HCEC 1CT (cell line): ENCODE measurements at places on chromosomes 6 and 20.

DNA sequence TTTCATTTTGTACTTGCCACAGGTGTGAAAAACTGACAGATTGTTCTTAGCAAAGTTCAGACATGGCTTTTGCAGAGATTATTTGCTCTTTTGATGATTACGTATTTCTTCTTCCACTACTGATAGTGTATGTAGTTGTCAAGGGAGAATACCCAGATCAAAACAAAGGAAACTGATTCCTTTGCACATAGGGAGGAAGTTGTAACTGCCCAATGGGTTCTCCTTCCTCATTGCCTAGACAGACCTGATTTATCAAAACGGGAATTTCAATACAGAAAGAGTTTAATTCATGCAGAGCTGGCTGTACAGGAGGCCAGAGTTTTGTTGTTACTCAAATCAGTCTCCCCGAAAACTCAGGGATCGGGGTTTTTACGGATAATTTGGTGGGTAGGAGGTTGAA, 214.7 kb downstream of the BCAS1 start:
- DNase-seq = no peak

- DNase-seq = no peak
Observed at GRCh38 chr6:64996301-64996700, 710.7 kb downstream of the EYS start.

DNA sequence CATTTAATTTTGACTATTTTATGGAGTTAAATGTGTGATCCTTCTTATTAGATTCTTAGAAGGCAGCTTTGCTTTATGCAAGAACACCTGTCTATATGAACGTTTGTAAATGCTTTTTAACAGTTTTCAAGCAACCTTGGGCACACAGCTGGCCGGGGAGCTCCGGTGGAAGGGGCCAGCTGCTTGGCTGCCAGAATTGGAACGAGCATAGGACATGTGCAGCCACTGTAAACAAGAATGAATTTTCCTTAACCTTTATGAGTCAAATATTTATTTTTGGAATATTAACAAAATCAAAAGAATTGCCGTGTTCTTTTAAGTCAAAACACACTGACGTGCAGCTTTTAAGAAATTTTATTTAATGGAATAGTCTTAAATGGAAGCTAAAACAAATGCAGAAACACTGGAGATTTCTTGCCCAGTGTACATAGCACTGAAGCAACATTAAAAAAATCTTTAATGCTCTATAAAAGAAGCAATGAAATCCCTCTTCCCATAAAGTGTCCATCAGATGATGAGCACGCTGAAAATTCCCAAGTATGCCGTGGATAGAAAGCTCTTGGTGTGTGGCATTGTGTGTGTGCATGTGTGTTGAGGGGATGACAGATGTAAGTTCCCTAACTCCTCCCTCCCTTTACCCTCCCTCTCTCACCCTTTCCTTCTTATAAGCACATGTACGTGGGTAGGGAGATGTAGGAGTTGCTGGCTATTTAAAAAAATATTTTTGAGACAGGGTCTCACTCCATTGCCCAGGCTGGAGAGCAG, 208.9 kb upstream of the EXOC2 start:
- DNase-seq = no peak

GRCh38 chr6:41966961-41967311, 25.3 kb upstream of the CCND3 start:
- peak; percentile 64 for DNase-seq

DNA sequence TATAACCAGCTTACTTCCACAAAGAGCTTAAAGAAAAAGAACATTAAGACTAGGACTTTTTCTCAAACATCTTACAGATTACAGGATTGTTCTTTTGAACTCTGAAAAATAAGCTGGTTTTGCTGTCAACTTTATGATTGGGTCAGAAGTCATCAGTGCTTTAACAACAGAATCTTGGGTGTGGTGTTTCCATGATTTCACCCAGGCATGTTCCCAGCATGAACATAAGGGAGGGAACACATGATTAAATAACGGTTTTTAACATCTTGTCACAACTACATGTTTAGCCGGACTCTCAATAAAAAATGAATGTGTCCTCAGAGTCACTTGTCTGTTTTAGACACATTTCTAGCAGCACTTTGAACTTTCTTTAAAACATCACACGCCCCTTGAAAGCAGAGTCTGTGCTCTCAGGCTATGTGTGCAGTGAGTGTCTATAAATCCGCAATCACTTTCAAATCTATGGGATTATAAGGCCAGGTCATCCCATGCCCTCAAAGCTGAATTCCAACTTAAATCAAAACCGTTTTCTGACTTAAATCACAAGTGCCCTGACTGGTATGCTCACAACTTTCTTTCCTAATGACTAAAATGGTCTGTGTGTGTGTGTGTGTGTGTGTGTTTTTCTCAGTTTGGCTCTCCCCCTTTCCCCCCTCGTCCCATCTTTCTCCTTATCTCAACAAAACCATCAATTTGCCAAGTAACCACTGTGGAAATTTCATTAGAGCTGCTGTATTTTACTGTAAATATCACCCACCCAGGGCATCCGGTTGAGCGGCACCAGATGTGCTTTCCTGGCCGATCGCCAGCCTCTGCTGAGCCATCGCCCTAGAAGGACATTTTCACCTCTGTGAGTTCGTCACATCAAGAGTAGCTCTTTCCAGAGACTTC, 216.8 kb upstream of the DTNBP1 start:
- no peak for DNase-seq

DNA sequence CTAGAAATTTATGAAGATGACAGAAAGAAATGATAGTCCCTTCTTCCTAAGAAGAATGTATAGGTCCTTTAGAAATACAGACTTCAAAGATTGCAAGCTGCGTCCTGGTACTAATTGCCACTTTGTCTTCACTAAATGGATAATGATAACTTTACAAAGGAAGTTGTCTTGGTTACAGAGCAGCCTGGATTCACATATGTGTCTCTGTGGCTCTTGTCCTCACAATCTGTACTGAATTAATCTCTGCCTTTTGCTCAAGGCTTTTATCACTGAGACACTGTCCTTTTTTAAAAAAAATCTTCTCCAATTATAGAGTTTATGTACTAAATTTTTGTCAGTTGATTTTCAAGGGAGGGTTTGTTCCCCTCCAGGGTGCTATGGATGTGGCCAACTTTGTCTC, 17.5 kb upstream of the MRAP2 start:
- DNase-seq = no peak

- DNase-seq = no peak
Observed at GRCh38 chr6:152984513-152984872, 1.7 kb upstream of the FBXO5 start.

GRCh38 chr6:134115715-134116074, 63.3 kb upstream of the SLC2A12 start:
- DNase-seq = no peak

DNA sequence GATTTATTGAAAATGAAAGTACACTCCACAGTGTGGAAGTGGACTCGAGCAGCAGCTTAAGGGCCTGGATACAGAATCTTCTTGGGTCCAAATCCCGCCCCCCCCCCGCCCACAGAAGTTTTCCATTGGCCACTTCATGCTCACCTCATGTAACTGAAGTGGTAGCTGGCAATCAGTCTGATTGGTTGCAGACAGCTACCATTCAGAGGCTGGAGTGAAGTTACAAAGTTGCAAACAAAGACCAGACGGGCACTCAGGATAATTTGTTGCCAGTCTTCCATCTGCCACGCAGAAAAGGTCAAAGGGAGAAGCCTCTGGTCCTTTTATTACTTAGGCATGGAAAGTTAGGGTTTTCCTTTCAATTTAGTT, 25.8 kb upstream of the FABP7 start:
- peak; percentile 9 for DNase-seq

DNA sequence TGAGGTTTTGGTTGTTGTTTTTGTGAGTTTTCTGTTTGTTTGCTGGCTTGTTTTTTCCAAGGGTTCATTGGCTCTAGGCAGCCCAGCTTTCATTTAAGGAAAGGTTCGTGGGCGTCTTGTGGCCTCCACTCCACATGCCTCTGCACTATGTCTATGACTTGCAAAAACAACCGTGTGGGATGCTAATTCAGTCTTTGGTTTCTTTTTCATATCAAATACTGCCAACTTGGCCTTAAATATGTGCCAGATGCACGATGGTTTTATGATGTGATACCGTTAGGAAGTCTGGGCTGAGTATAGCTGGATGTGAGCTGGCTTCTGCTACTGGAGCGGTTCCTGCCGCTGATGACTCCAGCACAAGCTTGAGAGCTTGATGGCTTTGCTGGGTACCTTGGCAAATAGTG, 96.3 kb downstream of the BMP2 start:
- no peak for DNase-seq

- DNase-seq = no peak
Observed at GRCh38 chr20:8647961-8648441, 420.9 kb upstream of the PLCB4 start.

GRCh38 chr20:21387528-21387927, 9.8 kb downstream of the NKX2-4 start:
- DNase-seq = no peak

DNA sequence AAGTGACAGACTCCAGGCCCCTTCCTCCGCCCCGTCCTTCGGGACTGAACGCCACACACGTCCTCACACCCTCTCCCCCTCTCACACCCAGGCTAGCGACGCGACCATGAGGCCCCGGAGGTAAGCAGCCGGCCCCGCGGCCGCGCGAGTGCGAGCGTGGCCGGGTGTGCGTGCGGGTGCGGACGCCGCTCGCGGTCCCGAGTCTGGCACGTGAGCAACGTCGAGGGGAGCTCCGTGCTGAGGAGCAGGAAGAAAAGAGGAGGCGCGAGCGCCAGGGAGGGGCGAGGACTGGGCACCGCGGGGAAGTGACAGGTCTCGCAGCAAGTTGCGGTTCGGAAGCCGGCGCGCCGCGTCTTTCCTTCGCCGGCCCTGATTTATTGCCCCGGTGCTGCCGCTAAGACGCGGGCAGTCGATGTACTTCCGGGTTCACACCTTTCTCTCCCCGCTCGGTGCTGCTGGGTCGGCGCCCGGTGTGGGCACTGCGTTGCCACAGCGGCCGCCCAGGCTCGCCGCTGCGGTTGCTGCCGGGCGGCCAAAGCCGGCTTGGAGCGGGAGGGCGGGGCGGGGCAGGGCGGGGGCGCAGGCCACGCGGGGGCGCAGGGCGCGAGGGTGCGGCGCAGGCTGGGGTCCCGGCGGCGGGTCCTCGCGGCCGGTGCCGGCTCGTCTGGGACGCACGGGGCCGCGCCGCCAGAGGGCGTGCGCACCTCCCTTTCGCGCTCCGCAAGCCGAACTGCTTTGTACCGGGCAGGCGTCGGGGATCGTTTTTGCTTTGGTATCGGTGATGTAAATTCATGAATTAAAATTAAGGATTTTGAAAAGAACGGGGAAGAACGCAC, 15.8 kb upstream of the LIN28B start:
- DNase-seq = no peak

- DNase-seq = no peak
Observed at GRCh38 chr20:9534025-9534424, 19.6 kb downstream of the LAMP5 start.

- no peak for DNase-seq
Observed at GRCh38 chr6:1039191-1039590, 272.7 kb upstream of the FOXQ1 start.
